ENCODE measurements at places on chromosomes 2 and 18.

DNA sequence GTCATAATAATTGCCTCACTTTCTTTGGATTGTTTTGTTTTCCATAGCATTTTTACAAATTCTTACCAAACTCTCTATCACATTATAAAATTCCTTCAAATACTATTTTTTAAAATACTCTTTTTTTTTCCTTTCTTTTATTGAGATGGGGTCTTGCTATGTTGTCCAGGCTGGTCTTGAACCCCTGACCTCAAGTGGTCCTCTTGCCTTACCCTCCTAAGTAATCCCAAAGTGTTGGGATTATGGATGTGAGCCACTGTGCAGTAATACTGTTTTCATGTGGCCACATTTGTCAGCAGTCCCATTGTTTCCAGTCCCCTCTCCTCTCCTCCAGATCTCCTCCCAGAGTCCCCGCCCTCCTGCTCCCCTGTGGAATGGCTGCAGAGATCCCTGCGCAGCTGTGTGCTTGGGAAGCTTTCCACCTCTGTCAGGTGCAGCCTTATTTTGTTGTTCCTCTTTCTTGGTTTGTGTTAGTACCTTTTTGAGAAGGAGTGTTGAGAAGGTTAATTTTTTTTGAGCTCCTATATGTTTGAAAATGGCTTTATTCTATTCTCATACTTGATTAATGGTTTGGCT lies 227.3 kb downstream of the LOXHD1 start:
- no peak for DNase-seq

- DNase-seq: no peak
These were observed 163.5 kb upstream of the NT5C1B start for GRCh38 chr2:18752667-18753422.

- no peak for DNase-seq
These were observed 89.2 kb upstream of the COL5A2 start for GRCh38 chr2:189268763-189269162.

DNA sequence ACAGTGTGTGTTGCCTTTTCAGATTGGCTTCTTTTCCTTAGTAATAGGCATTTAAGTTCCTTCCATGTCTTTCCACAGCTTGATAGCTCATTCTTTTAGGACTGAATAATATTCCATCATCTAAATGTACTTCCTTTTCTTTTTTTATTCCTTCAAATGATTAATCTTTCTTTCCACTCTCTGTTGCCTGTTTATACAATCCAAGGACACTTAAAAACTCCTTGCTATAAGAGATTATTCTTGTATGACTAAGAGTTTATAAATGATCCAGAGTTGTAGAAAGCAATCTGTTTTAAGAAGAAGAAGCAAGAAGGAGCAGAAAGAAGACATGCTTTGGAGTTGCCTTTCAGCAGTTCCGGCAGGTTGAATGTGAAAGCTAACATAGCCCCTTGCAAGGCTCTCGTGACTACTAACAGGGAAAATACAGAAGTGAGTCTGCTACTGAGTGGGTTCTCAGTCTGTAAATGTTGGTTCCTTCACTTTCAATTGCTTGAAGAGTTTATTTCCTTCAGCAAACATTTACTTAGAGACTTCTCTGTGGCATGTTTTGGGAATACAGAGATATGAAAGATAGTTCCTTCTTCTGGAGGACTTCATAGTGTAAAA lies 123.0 kb downstream of the PMAIP1 start:
- no peak for DNase-seq

GRCh38 chr18:46621111-46621766 lies 35.8 kb downstream of the LOXHD1 start:
- no peak for DNase-seq
